ENCODE measurements at places on chromosomes 4 and X.
A peak's percentile ranks its signal among the peaks of the same experiment; 100 is the strongest.

DNA sequence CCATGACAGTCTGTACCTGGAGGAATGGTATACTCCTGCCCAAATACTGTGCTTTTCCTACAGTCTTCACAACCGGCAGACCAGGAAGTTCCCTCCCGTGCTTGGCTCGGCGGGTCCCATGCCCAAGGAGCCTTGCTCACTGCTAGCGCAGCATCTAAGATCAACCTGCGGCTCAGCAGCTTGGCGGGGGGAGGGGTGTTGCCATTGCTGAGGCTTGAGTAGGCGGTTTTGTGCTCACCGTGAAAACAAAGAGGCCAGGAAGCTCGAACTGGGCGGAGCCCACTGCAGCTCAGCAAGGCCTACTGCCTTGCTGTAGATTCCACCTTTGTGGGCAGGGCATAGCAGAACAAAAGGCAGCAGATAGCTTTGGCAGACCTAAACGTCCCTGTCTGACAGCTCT is 152.7 kb downstream of the TEX11 start:
- DNase-seq, result peak; percentile 72

DNA sequence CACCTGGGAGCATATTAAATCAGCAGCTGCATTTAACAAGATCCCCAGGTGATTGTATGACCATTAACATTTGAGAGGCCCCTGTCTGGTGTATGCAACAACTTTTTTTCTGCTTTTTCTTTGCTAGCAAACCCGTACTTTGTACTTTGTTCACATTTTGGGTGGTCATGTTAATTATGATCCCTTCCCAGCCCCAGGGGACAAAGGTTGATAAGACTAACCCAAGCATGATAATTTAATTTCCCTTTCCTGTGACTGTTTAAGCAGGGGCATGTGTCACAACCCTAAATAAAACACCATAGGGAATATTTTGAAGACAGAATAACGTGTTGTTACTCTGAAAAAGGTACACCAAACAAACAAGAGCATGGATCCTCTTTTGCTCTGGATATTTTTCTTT is 332.0 kb downstream of the PCDH18 start:
- no peak for DNase-seq

GRCh38 chr4:55343887-55344286 is 2.2 kb upstream of the SRD5A3 start:
- no peak for DNase-seq

- DNase-seq, result no peak
These were observed 648 bp upstream of the SCD5 start for GRCh38 chr4:82799006-82799881.

GRCh38 chr4:68347845-68348244 is 2.0 kb downstream of the YTHDC1 start:
- DNase-seq, result no peak

DNA sequence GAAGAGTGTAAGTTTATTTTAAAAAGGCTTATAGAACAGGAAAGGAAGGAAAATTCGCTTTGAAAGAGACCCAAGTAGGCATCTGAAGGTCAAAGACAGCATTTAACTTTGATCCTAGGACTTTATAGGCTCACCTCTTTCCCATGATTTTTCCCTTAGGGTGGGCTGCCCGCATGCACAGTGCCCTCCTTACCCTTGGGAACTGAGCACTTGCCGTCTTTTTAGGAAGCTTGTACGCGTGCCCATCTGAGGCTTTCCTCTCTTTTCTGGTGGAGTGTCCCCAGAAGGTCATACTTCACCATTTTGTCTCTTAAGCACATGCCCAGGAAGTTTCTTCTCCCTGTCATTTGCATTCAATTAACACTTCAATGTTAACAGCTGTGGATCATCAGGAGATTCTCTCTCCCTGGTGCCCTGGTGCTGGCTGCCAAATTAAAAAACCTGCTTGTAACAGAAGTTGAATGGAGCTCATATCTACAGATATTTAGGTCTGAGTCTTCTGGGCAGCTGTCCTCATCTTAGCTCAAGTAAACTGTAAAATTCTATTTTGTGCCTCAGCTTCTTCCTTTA is 38.4 kb upstream of the IL9R start:
- no peak for DNase-seq

Measured in activated naive CD4-positive, alpha-beta T cell treated with Interleukin-2 at 50 U/mL for 16 hours (primary cell).